Ovary (tissue), 10 donors: ENCODE measurements at places on chromosomes 5 and 9. TPM values are rescaled to one million over a fixed set of nuclear protein-coding genes. Genes with fewer than 3 reads are reported as not detected.

Gene SPINK5
- not detected for total RNA-seq

Gene RAD50
- total RNA-seq, result 26.2 TPM

Gene ZNF883
- 3.0 TPM for total RNA-seq

Gene SOHLH1
- total RNA-seq, result 0.17 TPM

Gene PHF24
- 0.71 TPM for total RNA-seq

Gene GAS1
- total RNA-seq, result 82.3 TPM
